Non-pigmented ciliary epithelial cell (primary cell): ENCODE measurements at places on chromosomes 13 and 19.

DNA sequence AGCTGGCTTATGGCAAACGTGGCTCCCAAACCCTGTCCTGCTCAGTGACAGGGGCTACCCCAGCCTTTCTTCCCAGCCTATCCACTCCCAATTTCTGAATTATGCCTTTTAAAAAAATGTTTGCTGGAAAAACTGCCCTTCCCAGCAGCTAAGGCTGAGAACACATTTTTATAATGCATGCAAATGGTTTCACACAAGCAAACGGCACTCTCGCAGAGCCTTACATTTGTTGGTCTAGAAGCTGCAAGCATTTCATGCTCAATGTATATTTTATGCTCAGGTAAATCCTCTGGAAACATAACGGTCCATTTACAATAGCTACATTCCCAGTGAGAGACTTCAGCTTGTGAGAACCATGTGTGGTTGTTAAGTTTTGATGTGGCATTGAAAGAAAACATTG, 61.4 kb downstream of the SLC7A1 start:
- no peak for DNase-seq

DNA sequence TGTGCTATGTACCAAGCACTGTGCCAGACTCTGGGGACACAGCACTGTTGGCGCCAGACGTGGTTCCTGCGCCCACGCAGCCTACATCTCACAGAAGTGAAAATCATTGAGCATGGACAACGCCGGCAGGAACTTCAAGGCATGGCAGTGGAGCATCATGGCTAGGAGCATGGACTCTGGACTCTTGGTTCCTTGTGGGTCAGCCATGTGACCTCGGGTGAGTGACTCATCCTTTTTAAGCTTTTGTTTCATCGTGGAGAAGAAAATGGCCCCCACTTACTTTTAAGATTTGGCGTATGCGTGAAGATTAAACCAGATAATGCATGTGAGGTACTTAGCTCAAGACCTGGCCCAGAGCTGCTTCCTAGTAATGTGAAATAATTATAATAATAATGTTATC, 988.5 kb downstream of the UQCRFS1 start:
- no peak for DNase-seq

DNA sequence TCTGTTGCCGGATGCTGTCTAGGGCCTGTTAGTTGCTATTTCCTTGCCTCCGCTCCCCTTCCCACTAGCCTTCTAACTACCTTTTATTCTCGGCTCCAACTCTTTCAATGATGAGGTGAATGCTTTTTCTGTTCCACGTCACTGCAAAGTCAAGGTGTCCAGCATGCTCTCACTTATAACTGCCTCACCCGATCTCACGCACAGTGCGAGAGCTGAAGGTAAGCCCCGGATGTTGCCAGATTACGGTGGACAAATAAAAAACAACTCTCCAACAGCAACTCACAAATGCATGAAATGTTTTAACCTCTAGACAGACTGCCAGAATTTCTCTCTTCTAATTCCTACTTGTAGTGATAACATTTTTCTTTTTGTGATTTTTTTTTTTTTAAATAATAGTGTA, 169.9 kb downstream of the STK24 start:
- DNase-seq, result no peak

GRCh38 chr13:72390909-72391308, 336.5 kb downstream of the MZT1 start:
- no peak for DNase-seq

GRCh38 chr13:112859128-112859816, 109.7 kb upstream of the MCF2L start:
- DNase-seq, result no peak
